ENCODE measurements at places on chromosomes 11 and 22.

- DNase-seq: no peak
These were observed 14.9 kb upstream of the CADM1 start for GRCh38 chr11:115518983-115519628.

DNA sequence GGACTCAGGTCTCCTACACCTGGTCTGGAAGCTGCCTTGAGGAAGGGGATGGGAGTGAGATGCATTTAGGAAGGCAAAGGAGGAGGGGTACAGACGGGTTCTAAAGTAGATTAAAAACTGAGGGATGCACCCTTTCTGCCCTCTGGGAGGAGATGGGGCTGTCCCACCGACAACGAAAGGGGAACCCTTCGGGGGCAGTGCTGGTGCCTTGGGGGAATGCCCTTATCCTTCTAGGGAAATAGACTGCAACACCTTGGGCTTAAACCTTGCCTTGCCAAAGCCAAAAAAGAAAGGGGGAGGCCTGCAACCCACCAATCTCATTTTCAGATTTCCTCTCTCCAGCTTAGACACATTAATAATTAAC, 89.8 kb downstream of the PLEKHA7 start:
- DNase-seq: no peak

DNA sequence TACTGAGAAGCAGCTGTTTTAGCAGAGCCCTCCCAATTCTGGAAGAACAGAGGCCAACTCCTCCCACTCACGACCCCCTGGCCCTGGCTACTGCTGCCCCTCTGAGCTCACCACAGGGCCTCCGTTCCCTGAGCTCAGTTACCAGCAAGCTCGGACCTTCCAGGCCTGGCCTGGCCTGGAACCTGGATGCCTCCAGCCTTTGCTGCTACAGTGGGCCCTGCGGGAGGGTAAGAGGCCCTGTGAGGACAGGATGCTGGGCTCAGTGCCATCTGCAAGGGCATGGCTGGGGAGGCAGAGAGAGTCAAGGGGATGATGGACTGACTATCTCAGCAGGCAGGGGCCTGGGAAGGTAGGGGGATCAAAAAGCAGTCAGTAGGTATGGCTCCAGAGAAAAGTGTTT, 209.9 kb upstream of the NCAM1 start:
- no peak for DNase-seq

DNA sequence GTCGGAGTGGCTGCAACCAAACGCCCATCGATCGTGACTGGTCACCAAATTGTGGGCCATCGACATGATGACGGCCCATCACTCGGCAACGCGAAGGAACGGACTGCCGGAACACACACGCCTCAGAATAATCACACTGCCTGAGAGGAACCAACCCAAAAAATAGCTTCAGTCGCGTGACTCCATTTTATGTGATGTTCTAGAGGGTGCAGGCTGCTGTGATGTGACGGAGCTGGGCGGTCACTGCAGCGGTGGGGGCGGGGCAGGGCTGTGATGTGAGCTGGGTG, 174.6 kb downstream of the CTTN start:
- no peak for DNase-seq

DNA sequence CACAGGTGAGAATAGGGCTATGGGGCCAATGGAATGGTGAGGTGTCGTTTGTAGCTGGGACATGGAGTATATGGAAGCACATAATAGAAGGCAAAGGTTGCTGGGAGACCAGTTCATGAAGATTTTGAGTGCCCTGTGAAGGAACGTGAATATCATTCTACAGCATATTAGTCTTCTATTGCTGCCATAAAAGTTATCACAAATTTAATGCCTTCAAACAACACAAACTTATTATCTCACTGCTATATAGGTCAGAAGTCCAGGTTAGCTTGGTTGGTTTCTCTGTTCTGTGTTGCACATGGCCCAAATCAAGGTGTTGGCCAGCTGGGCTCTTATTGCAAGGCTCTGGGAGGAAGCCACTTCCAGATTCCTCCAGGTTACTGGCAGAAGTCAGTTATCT, 110.6 kb downstream of the SYN3 start:
- DNase-seq: no peak

DNA sequence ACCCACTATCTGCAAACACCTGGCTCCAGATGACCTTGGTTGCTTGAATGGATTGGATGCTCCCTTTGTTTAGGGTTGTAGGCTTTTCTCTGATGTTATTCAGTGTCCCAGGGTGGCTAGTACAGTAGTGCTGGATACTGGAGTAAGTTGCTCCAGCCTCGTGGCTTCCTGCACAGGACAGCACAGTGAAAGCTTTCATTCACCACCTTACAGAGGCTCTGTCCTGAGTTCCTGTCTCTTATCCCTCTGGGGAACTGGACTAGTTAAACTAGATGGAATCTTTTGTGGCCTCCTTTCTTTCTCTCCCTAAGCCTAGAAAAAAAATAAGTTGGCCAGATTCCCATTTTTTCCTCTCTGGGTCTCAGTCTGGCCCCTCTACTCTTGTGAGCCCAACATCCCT, 42.6 kb downstream of the MRPL48 start:
- no peak for DNase-seq

DNA sequence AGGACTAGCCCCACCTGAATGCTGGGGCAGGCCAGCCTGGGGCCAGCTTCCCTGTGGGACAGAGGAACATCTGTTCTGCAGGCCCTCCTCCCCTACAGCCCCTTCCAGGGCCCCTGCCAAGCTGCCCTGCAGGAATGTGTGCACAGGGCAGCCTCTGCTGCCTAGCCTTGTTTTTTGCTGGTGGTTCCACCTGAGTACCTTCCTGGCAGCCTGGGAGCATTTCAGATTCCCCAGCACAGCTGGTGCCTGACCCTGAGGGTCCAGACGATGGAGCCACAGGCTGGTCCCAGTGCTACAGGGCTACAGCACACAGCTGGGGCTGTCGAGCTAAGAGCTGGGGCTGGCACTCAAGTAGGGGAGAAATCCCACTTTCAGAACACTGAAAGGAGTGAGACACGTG, 22.3 kb upstream of the GPR83 start:
- DNase-seq: no peak

DNA sequence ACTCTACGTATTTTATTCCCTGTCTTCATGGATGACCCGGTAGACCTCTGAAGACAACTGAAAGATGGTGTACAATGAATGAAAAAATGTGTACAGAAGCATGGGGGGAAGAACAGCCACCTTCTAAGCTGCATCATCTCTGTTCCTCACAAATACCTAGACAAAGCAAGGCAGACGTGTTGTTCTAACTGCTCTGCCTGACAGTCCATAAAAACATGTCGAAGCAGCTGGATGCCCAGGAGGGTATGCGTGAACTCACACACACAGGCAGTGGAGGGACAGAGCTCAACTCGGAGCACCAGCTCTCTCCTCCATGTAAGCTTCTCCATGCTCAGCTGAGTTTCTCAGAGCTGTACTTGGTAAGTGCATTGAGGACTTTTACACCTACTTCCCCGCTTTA, 327.4 kb downstream of the CTTN start:
- no peak for DNase-seq

DNA sequence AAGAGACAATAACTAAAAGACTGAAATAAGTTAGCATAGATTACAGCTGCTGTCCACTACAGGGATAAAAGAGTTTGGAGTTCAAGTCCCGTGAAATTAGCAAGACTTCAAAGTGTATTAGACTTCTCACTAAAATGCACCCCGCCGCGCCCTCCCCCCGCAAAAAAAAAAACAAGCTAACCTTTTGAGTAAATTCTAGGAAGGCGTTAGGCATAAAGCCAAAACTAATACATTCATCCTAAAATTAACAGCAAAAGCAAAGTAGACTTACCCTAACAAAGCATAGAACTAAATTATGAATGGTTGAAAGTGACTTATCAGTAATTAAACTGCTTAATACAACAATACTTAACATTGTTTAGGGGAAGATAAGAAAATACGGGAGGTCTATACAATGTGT, 581.0 kb upstream of the CHORDC1 start:
- no peak for DNase-seq

- no peak for DNase-seq
These were observed 730.6 kb downstream of the METTL15 start for GRCh38 chr11:28838741-28839140.

DNA sequence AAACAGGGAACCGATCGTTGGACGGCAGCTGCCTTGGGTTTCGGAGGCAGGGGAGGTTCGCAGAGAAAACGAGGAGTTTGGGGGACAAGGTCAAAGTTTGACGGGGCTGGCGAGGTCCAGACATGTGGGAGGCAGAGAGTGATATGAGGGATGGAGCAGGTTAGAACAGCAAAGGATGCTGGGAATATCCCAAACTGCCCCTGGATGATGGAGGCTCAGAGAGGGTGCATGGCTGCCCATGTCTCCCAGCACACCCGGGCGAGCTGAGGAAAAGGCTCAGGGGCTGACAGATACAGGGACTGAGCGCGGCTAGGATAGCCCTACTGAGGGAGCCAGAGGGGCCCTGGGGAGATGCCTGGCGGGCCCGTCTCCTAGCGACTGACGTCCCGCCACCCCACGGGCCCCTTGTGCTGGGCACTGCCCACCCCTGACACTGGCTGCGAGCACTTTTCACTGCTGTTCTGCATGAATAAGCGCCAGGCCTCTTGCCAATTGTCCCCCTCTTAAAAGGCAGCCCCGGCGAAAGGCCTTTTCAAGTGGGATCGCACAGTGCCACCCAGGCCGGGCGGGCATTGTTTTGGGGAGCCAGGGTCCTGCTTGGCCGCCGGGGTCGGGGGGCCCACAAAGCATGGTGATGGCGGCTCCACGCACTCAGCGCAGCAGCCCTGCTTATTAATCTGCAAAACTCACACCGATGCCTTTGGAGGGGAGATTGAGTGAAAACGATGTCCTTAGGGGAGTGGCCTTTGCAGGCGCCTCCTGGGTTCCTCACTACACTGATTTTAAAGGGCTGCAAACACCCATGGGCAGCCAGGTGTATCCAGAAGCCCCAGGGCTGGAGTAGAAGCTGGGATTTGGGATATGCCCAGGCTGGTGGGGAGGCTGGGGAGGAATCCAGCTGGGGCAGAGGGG, 90.0 kb upstream of the LINC01488 start:
- DNase-seq: no peak

GRCh38 chr11:12552692-12553091, 121.5 kb upstream of the TEAD1 start:
- no peak for DNase-seq

- no peak for DNase-seq
These were observed 35.3 kb downstream of the IL18 start for GRCh38 chr11:112128483-112129121.

DNA sequence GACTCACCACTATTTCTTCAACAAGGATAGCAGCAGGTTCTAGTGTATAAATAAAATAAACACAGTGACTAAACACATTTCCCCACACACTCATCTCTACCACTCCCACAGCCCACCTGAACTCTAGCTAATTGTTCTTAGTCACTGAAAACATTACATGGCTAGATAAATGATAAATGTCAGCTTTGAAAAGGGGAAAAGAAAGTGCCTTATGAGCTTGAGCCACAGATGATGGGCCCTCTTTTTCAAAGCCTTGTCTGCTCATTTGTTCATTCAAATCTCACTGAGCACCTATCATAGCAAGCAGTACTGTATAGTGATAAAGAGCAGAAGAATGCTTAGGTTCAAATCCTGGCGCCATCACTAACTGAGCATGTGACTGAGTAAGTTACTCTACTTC, 58.3 kb downstream of the SIK3 start:
- DNase-seq: no peak

DNA sequence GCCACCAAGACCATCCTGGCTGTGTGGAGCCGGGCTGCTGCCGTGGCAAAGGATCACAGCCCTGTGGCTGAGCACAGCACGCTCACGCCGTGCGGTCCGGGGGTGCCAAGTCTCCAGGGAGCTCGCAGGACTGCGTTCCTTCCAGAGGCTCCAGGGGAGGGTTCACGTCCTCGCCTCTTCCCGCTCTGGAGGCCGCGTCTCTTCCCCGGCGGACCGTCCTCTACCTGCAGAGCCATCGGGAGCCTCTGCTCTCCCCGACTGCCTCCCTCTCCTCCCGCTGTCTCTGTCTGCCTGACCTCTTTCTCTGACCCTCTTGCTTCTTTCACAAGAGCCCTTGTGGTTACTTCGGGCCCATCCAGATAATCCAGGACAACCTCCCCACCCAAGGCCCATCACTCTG, 11.4 kb upstream of the MUC5AC start:
- DNase-seq: no peak

DNA sequence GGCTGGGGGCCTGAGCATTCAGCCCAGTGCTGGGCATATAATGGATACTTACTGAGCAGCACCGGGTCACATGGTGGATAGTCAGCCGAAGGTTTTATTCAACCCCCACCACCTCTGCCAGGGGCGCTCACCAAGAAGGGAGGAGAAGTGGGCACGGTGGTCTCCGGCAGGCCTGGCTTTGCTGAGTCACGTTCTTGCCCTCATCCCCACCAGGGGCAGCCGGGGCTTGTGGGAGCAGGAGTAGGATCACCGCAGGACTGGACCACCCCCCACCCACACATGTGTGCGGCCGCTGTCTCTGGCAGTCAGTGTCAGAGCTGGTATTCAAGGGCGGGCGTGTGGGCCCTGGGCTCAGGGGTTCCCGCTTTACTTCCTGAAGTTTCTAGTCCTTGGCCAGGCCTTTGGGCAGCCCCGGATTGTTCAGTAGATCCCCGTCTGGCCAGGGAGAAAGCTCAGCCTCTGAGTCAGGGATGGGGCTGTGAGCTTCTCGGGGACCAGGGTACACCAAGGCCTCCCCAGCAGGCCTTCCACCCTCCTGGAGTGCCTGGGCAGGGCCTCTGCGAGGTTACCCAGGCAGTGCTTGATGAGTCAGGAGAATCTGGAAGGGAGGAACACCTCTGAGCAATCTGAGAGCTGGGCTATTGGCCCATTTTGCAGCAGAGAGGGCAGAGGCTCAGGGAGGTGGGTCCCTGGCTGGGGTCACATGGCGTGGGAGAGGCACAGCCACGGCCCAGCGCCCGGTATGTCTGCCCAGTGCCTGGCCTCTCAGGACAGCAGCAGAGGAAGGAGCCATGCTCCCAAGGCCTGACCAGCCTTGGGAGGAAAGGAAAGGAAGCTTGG, 60.6 kb downstream of the RTL6 start:
- no peak for DNase-seq

GRCh38 chr22:17802411-17802810, 28.1 kb upstream of the BID start:
- no peak for DNase-seq

DNA sequence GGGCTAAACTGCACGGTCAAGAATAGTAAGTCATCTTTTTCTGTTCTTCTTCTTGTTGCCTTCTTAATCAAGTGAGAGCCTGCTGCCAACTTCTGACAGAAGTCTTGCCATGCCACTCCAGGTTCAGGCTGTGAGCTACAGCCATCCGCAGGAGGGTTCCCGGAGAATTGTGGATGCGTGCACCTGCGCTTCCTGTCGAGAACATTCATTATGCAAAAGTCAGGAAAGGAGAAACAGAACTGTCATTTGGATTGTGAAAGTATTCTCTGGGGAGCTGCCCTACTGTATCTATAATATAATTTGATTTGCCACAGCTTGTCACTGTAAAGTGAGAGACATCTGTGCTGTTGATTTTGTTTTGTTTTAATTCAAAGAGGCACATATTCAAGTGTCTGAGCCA, 12.3 kb downstream of the IL17RA start:
- DNase-seq: no peak

DNA sequence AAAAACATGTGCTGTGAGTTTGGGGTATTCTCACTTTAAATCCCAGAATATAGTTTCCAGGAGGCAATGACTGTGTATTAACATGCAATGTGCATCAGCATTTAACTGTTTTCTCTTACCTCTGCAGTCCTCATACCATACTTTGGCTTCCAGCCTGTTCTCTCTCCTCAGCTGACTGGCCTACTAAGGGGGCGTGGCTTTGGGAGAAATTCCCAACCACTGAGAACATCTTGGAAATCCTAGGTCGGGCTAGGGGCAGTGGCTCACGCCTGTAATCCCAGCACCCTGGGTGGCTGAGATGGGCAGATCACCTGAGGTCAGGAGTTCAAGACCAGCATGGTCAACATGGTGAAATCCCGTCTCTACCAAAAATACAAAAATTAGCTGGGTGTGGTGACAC, 13.5 kb upstream of the ZC3H12C start:
- no peak for DNase-seq

GRCh38 chr11:35111161-35112055, 27.6 kb upstream of the CD44 start:
- no peak for DNase-seq

All from stimulated activated CD4-positive, alpha-beta T cell treated with anti-CD3 and anti-CD28 coated beads, Interleukin-2, amount 100 ng/mL, for 48 hours (primary cell).